ENCODE measurements at places on chromosomes 6 and 20. TPM values are rescaled to one million over a fixed set of nuclear protein-coding genes. Genes with fewer than 3 reads are reported as not detected.

The CD40 gene
- 19.2 TPM for total RNA-seq

The PI16 gene
- total RNA-seq, result not detected

The PGC gene
- not detected for total RNA-seq

The RAD21L1 gene
- total RNA-seq, result 0.07 TPM

The ZNF311 gene
- 0.66 TPM for total RNA-seq

The IMPG1 gene
- not detected for total RNA-seq

The MYBL2 gene
- 67.0 TPM for total RNA-seq

The SLCO4A1 gene
- total RNA-seq, result 5.9 TPM

The NINL gene
- 12.5 TPM for total RNA-seq

The HBS1L gene
- total RNA-seq, result 157 TPM

The TRIM40 gene
- total RNA-seq, result not detected

The CTAGE9 gene
- not detected for total RNA-seq

The DNAAF9 gene
- 19.1 TPM for total RNA-seq

The FOXC1 gene
- total RNA-seq, result 28.7 TPM

The BTNL2 gene
- total RNA-seq, result not detected

The LGSN gene
- under 0.01 TPM for total RNA-seq

The BPIFB1 gene
- total RNA-seq, result not detected

All from thoracic aorta endothelial cell (primary cell).